ENCODE measurements at places on chromosomes 12 and 14.

DNA sequence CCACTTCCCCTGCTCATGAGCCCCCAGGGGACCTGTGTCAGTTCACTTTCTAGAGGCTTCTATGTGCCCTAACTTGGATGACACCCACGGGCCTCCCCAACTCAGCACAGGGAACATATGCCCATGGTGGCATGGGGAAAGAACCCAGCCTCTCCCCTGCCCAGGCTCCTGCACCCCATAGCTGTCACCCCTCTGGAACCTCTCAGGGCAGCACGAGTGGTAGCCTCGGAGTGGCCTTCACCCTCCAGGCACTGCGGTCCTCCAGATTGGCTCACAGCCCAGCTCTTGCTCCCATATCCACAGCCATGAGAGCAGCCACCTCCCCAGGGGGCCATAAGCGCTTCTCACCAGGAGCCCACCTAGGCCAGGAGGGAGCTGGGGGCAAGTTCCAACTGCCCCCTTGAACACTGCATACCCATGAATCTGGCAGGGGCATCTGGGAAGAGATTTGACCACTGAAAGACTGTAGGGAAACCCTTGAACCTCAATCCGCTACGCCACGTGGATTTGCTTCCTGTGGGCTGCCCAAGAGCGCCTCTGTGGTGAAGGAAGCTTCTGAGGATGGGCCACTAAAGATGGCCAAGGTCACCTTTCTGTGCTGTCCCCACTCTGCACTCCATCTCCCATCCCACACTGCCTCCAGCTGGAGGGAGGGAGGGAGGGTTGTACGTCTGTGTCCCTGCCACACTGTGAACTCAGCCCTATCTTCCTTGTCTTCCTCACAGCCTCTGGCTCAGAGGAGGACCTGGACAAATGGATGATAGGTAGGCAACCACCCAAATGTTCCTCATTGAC lies 11.9 kb downstream of the PLD4 start:
- DNase-seq: no peak

DNA sequence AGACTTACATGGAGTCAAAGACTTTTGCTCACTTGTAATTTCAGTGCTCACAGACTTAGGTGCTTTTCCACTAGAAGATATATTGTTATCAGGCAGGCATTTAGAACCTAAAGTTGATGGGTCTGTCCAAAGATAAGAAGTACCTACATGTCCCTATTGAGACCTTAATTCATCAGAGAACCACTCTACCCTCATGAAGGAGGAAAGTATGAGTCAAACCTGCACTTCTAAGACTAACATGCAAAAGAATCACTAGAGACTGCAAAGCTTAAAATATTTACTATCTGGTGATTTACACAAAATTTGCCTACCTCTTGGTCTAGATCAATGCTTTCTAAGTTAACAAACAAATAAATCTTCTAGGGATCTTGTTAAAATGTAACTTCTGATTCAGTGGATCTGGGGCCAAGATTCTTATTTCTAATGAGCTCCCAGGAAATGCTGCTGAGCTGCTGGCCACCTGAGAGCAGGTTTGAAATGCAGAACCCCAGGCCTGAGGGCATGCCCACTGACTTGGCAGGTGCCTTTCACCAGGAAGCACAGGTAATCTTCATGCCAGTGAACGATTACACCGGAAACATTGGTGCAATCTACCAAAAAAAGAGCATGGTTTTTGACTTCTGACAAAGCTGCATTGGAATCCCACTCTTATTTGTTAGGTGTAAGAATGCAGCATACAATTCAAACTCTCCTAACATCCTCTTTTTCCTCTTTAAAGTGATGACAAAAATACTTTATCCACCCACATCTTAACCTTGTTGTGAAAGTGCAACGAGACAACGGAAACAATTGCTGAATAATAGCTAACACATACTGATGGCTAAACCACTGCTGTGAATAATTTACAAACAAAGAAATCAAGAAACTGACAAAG lies 214.2 kb downstream of the ADAMTS20 start:
- no peak for DNase-seq

DNA sequence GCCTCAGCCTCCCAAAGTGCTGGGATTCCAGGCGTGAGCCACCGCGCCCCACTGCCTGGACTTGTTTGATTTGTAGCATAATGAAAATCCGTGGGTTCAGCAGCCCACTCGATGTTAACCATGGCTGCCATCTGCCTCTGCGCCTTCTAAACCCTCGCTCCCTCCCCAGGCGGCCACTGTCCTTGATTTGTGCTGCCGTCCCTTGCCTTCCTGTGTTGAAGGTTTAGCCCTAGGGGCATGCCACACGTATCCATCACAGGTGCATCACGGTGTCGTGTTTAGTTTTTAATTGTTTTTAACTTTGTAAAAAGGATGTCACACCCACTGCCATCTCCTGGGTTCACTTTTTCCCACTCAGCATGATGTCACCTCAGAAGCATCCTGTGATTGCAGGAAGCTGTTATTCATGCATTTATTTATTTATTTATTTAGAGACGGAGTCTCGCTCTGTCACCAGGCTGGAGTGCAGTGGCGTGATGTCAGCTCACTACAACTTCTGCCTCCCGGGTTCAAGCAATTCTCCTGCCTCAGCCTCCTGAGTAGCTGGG lies 24.5 kb upstream of the ULK1 start:
- DNase-seq: peak; percentile 77

DNA sequence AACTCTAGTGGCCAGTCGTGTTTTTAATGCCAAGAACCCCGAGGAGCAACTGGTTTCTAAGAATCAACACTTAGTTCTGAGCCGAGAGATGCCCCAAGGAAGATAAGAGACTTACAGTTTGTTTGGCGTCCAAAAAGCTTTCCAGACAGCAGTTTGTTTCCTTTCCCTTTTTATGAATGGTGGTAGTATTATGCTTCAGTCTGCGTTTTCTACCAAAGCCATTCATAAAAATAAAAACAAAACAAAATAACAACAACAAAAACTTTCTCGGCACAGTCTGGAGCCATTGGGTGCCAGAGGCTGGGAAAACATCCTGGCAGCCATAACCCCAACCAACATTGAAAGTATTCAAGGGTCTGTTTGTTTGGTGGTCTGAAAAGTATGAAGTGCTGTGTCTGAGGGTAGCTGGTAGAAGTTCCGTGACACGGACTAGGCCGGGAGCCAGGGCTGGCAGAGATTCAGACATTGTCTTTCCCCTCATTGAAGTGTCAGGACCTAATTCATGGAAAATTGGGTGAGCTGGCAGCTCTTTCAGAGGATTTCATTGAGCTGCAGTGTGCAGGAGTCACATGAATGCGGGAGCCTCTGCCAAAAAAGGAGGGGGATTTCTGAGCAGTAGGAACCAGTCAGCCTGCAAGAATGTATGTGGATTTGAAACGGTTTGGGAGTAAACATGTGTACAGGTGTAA lies 124.2 kb downstream of the HMGA2 start:
- peak; percentile 98 for DNase-seq

DNA sequence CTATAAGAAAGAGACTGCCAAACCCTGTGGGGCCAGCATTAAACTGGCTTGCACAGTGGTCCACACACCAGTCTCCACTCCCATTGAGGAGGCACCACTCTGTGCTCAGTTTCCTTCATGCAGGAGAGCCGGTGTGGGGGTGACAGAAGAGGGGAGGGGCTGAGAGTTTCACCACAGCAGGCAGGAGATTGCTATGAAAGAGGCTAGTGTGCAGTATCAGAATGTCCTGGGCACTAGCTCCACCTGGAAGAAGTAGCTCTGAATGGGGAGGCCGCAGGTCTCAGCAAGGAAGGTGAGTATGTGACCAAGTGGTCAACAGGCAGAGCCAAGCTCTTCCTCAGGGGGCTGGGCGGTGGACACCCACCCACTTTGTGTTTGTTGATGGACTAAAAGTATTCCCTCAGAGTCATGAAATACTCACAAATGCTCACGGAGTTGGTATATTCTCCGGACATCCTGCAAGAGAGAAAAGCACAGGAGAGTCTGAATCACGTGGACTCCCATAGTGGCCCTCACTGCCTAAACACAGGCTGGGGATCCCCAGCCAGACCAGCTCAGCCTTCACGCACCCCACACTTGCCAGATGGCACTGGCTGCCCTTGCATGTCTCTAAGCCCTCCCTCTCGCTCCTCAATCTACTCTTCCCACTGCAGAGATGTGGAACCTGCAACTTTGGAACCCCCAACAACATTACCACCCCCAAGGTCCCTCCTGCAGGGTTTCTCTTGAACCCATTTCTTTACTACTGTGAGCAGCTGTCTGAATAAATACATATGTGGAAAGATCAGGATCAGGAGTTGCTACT lies 7.8 kb upstream of the KRT72 start:
- DNase-seq: no peak
